Immature natural killer cell (primary cell): ENCODE measurements at places on chromosomes 2 and 18.
A peak's percentile ranks its signal among the peaks of the same experiment; 100 is the strongest.

GRCh38 chr2:109143214-109144187 is 14.5 kb downstream of the SH3RF3 start:
- no peak for DNase-seq

GRCh38 chr2:174839662-174840061 is 75.4 kb upstream of the CHRNA1 start:
- DNase-seq = no peak

DNA sequence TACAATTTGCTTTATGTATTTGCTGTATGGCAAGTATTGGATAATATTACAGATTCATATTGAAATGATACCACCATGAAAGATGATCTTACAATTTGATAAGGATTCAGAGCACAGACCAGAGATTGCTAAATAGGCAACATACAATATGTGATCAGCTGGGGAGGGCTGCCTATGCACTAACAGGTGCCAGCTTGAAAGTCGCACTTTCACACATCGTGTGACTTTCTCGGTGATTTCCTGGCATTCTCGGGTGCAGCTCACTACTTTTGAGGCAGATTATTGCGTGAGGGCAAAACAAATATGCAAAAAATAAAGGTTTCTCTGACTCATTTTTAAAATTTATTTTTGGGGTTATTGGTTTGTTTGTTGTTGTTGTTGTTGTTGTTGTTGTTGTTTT is 36.0 kb downstream of the RBMS1 start:
- DNase-seq = peak; percentile 5

DNA sequence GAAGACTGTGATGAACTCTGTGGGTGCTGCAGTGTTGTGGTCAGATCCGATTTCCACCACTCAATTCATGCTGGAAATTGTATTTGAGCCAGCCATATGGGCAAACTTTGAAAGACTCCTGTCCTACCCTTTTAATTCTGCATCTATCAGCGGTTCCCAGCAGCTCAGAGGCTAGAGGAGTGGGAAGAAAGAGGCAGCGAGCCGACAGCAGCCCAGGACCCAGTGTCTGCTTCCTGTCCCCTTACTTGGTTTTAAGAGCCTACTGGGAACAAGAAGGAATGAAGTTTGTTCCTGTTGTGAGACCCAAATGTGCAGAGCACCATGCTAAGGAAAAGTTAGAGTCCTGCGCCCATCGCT is 72.7 kb upstream of the FOSL2 start:
- no peak for DNase-seq

DNA sequence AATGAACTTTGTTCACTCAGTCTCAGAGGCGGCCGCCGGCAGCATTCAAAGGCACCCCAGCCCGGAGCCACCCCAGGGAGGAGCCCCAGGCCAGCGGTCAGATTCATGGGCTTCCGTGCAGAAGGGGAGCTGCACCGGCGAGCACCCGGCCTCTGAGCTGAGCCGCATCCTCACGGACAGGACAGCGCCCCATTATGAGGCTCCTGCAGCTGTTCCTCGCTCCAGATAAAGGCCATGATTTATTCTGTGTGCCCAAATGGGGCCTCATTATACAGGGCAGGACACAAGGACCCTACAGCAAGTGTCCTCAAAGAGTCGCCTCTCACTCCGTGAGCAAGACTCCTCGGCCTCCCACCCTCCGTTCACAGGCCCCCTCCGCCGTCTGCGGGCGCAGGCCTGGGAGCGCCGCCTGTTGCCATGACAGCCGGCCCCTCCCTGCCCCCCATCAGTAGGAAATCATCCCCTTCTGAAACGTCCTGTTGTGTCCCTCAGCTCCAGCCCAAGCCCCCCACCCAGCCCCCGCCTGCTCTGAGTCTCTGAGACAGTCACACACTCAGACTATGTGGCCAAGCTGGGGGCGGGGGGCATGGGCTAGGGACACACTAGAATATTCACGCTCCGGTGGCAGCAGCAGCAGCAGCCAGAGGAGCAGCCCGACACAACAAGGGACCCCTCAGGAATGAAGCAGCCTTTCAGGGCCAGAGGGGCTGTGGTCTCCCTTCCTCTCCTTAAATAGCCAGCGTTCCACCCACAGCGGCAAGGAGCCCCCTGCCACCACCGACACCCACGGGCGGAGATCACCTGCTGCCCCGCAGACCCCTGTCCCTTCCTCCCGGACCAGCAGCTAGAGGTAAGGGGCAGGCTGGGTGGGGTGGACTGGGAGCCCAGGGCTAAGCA is at the start of gene GPR17:
Gene GPR17 (plus strand): TSS at position 759 of the 897 bp plus-strand sequence. CDS start 4,583 bp downstream, outside the sequence.
- DNase-seq = no peak

GRCh38 chr18:59509481-59510442 is 150.7 kb upstream of the LMAN1 start:
- no peak for DNase-seq

DNA sequence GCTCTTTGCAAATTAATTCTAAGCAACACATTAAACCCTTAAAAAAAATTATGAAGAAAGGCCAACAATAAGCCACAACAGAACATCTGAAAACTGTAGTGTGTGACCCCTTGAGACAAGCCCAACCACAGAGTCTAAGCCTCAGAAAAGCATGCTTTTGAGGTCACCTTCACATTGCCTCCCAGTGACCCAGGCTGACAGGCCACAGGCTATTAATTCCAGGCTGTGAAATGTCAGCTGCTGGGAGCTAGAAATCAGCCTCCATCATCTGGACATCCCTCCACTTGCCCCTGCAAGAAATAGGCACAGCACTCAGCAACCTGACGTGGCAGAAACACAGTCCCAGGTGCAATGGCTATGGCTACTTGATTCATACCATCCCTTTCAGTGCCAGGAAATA is 179.4 kb upstream of the ZFP36L2 start:
- DNase-seq = no peak

DNA sequence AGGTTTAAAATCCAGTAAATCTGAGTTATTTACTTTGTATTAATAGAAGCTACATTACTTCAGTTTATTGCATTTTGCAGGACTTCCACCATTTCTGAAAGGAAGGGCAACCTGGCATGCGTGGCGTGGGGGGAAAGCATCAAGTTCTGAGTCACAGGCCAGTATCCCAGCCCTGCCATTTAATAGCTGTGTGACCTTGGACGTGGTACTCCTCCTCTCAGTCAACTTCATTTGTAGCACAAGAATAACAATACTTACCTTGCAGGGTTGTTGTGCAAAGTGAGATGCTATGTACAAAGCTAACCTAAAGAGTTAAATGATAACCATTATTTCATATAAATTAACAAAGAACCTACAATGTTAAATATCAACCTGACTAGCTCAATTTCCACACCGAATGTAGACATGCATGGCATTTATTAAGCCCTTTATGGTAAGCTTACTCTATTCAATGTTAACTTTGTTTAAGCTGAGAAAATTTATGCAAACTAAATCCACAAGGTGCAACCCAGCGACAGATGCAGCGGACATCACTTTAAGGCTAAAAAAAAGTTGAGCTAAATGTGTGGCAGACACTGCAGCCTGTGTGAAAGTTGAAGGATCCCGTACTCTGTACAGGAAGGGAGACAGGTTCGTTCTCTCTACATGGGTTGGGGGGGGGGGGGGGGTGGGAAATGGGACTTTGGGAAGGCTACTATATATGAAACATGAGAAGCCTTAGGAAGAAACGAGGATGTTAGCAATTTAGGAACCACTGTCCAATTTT is 17.2 kb upstream of the STPG4 start:
- DNase-seq = no peak

DNA sequence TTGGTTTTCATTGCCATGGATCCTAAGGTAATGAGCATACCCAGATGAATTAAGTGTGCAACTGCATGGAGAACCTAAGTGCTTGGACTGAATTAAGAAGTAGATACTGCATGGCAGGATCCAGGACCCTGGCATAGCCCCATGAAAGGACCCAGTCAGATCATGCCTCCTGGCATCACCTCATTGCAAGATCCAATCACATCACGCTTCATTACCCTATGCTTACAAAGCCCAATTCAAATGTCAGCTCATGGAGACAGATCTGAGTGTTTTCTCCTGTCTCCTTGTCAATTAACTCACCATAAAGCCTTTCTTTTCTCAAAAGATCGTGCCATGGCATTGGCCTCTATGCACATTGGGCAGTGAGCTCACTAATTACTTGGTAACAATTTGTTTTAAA is 519.8 kb upstream of the ZNF804A start:
- no peak for DNase-seq

DNA sequence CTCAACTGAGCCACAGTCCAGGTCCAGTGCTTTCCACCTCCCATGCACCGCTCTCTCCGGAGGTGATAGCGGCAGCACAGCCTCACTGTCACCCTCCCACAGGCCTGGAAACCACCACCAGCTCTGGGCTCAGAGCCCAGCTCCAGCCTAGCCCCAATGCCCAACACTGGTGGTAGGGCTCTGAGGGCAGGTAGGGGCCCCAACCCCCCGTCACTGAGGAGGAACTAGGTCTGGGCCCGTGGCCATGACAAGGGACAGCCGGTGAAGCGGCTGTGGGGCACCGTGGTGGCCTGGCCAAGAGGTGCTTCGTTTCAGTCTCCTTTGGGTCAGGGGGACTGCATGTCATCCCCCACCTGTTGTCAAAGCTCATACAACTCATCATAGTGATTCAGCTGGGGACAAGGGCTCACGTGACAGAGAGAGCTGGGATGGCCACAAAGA is 5.5 kb upstream of the TMEM214 start:
- DNase-seq = no peak

GRCh38 chr2:176753752-176754474 is 458.7 kb upstream of the HNRNPA3 start:
- DNase-seq = no peak

DNA sequence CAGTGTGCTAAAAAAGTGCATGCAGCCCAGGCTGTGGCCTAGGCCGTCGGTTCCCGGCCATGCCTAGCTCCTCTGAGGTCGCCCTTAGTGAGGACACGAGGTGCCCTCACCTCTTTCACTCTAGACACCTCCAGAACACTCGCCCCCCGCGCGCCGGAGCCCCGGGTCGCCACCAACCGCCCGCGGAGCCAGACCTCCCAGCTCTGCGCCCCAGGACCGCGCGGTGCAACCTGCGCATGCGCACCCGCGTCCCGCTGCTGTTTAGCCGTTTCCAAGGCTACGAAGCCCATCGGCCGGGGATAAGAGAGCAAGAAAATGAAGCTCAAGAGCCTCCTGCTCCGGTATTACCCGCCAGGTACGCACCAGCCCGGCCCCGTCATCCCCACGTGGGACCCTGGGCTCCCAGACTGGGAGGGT is at the start of gene DAW1:
Gene DAW1 (plus strand): TSS at position 257 of the 417 bp plus-strand sequence. CDS start 59 bp downstream, at position 316.
- DNase-seq = no peak

GRCh38 chr18:21300908-21301200 is 58.8 kb downstream of the GREB1L start:
- no peak for DNase-seq

GRCh38 chr2:237404413-237404812 is 9.6 kb downstream of the COL6A3 start:
- DNase-seq = no peak

GRCh38 chr18:3966246-3966641 is 488.9 kb downstream of the DLGAP1 start:
- DNase-seq = no peak

- no peak for DNase-seq
Measured at GRCh38 chr2:153971250-153971649, 99.5 kb downstream of the GALNT13 start.

GRCh38 chr2:48343571-48344440 is 186.1 kb upstream of the STON1 start:
- DNase-seq = peak; percentile 64

DNA sequence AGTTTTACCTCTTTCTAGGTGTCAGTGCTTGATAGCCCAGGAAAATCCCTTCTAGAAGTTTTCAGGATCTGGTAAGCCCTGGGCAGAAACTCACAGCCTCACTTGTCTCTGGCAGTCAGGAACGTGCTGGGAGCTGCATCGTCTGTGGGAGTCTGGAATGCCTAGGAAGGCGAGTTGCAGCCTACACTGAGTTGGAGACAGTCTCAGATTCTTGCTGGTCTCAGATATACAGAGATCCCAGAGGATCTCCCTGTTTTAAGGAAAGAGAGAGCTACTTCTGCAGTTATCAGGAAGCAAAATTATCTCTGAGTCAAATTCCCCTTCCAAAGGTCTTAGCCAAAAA is 104.4 kb upstream of the CDC42EP3 start:
- no peak for DNase-seq

- DNase-seq = no peak
Measured at GRCh38 chr18:23574611-23575308, 11.5 kb downstream of the NPC1 start.

GRCh38 chr18:8424917-8425725 is 184.1 kb upstream of the RAB12 start:
- no peak for DNase-seq

- DNase-seq = no peak
Measured at GRCh38 chr2:176088048-176088936, 4.2 kb upstream of the HOXD13 start.

DNA sequence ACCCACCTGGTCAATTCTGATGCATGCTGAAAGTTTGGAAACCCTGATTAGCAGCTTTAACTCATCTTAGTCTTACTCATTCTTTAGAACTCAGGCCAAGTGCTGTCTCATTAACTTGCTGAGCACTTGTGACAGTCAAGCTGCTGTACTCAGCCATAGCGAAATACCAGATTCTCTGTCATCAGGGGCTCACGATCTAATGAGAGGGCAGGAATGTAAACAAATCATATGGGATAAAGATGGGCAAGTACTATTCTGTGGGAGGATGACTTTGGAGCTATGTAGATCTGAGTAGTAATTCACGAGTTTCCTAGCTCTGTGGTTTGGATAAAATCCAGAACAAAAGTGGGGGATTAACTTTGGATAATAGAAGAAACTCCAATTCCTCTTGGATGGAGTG is 376.6 kb downstream of the HRH4 start:
- DNase-seq = no peak

DNA sequence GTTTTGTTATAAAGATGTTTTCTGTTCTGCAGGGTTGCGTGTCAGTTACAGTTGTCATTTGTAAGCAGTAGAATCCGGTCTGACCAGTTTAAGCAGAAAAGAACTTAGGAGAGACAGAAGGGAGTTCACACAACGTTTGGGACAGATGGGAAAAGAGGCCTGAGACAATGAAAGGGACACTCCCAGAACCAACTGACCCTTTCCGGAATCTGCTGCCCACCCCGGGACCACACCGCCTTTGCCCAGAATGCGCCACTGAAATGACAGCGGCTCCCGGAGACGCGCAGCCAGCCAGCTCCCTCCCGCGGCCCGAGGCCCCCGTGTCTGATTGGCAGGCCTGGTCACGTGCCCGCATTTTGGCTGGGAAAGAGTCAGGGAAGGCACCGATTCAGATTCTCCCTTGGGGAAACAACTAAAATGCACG is 244.6 kb downstream of the BCL2 start:
- DNase-seq = peak; percentile 56

GRCh38 chr2:113192459-113193100 is 18.8 kb downstream of the PSD4 start:
- DNase-seq = no peak

GRCh38 chr2:61537277-61537949 is 743 bp downstream of the XPO1 start:
- DNase-seq = peak; percentile 30

GRCh38 chr2:26562811-26563645 is 78.1 kb downstream of the CIB4 start:
- DNase-seq = no peak
